ENCODE measurements at places on chromosomes 5 and 9.

- DNase-seq, result no peak
Measured at GRCh38 chr5:128684961-128685360, 146.9 kb upstream of the FBN2 start.

DNA sequence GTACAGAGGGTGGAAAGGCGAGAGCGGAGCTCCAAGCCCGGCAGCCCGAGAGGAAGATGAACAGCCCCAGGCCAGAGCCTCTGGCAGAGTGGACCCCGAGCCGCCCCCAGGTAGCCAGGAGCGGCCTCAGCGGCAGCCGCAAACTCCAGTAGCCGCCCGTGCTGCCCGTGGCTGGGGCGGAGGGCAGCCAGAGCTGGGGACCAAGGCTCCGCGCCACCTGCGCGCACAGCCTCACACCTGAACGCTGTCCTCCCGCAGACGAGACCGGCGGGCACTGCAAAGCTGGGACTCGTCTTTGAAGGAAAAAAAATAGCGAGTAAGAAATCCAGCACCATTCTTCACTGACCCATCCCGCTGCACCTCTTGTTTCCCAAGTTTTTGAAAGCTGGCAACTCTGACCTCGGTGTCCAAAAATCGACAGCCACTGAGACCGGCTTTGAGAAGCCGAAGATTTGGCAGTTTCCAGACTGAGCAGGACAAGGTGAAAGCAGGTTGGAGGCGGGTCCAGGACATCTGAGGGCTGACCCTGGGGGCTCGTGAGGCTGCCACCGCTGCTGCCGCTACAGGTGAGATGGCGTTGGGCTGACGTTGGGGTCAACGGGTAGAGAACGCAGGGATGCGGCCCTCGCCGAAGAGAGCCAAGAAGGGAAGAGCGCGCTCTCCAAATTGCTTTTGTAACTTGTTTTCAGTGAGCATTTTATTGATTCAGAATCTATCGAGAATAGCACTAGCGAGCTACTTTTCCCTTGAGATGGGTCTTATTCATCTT, at the start of gene PTGER4:
Gene PTGER4, plus strand, starts transcription at position 3 of the 769 bp plus-strand sequence. CDS start 1,079 bp downstream, outside the sequence.
- peak; percentile 38 for DNase-seq

- DNase-seq, result no peak
Measured at GRCh38 chr5:45385321-45386058, 310.7 kb downstream of the HCN1 start.

- no peak for DNase-seq
Measured at GRCh38 chr5:117872798-117873368, 1115.5 kb downstream of the DTWD2 start.

DNA sequence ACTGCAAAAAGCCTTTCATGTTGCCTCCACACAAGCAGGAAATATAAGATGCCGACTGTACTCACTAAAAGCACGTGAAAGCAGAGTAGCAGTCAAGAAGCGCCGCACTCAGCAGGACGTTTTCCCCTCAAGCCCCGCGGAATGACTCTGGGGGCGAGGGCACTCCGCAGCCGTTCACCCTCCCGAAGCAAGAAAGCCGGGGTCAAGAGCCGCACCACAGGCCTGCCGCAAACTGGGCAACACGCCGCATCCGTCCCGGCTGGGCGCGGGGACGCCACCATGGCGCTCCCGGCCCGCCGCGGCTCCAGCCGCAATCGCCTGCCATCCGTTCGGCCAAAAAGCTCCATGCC, 364 bp downstream of the RPS6 start:
- DNase-seq, result peak; percentile 49

DNA sequence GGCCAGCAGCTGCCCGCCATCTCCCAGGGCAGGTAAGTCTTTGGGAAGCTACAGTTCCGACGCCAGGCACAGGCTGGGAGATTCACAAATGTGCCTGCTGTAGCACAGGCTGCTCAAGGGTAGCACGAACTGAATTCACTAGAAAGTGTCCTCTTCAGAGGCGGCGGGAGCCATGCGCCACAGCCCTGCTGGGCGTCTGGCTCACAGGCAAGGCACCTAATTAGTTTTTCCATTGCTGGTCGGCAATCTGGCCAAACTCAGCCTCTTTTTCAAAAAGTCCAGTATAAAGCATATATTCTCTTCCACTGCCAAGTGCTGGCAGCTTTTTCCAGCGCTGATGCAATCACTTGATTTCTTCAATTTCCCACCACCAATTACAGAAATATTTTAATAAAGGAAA, 128.9 kb upstream of the RAPGEF1 start:
- no peak for DNase-seq

DNA sequence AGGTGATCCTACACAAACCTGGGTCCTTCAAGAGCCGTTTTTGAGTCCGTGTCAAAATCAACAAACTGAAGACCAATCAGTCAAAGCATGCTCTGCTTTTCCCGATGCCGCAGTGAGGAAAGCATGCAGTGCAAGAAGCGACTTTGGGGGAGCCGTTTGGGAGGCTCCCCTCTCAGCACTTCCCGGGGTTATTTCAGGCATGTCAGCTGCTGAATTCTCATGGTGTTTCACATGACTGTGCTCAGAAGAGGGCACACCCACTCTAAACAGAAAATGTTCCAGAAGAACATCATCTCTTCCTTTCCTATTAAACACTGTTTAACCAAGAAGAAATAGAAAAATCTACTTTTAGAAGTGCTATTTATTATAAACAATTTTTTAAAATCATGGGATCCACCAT, 125.5 kb downstream of the EPB41L4A start:
- DNase-seq, result no peak

DNA sequence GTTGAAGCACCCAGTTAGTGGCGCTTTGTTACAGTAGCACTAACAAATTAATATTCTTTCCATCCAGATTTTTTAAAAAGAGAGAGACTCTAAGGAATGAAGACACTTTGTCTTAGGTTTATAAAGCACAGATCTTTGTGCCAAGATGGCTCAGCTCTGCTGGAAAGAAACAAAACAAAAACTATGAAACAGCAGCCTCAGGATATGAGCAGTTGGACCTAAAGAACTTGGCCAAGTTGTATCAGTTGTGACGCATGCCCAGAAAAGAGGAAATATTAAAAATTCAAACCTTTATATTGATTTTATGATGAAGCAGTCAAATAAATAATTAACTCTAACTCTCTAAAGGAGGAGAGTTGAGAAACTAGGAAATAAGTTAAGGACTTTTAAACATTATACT, 427.2 kb downstream of the SPOCK1 start:
- DNase-seq, result no peak

GRCh38 chr9:78234810-78235209, 1.1 kb upstream of the CEP78 start:
- DNase-seq, result no peak

DNA sequence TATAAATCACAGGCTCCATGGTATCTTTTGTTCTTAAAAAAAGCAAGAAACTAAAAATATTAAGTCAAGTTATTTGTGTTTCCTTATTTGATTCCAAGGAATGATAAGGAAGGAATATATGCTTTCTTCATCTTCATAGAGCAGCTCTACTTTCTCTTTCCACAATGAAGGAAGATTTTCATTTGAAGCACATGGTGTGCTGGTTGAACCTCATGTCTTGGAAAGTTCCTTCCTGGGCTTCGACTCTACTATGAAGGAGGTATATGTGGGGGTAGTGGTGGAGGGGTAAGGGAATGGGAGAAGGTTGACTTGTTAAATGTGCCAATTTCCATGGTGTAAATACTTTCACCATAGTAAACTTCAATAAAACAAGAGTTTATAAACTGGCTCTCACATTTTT, 698.0 kb downstream of the CETN3 start:
- DNase-seq, result no peak

DNA sequence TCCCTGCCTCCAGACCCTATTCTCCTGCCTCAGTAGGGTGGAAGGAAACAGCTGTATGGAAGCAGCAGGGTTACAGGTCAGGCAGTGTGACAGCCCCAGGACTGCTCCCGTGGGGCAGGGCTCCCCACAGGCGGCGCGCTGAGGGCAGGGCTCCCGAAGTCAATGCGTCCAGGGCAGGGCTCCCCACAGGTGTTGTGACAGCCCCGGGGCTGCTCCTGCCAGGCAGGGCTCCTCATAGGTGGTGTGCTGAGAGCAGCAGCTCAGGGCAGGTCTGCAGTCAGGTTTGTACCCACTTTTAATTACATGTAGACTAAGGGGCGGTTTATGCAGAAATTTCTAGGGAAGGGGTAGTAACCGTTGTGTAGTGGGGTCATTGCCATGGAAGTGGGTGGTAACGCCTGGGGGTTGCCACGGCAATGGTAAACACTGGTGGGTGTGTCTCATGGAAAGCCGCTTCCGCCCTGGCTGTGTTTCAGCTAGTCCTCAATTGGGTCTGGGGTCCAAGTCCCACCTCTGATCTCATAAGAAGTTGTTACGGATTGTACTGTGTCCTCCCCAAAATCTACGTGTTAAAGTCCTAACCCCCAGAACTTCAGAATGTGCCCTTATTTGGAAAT, 16.7 kb upstream of the TERT start:
- no peak for DNase-seq

DNA sequence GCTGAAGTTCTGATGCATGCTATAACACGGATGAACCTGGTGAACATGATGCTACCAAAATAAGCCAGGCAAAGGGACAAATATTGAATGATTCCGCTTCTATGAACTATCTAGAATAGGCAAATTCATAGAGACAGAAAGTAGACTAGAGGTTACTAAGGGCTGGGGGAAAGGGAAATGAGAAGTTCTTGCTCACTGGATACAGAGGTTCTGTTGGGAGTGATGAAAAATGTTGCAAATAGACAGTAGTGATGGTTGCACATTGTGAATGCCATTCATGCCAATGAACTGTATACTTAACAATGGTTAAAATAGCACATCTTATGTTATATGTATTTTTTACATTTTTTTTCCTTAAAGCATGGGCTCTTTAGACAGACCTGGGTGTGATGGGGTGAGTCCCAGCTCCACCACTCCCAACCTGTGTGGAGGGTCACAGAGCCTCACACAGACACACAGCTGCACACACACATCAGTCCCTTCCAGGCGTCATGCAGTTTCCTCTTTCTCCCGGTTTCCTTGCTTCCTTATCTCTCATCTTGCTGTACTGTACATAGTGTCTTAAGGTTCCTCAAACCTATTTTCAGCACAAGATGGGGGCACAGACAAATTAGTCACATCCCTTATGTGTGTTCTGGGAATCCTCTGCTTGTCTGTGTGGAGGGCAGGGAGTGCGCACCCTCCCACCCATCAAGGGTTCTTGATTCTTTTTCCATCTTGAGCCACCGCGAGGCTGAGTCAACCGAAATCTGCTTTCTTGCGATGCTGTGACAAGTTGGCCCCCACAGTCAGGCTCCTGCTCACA, 192.9 kb downstream of the CRB2 start:
- DNase-seq, result peak; percentile 78

GRCh38 chr9:110900917-110901316, 137.4 kb downstream of the LPAR1 start:
- no peak for DNase-seq

DNA sequence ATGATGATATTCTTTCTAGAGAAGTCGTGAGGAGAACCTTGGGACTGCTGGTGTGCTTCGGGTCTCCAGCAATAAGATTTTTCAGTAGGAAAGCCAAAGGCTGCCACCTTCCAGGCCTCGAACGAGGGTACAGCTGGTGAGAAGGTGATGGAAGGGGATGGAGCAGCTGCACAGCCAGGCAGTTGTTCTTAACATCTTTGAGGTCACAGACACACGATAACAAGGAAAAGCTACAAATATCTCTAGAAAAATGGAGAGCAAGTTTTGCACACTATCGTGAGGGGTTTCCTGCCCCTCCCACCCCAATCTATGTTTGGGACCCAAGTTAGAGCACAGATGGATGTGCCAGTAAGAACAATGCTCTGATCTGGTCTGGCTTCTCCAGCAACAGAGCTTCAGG, 6.8 kb upstream of the IL7R start:
- DNase-seq, result no peak

DNA sequence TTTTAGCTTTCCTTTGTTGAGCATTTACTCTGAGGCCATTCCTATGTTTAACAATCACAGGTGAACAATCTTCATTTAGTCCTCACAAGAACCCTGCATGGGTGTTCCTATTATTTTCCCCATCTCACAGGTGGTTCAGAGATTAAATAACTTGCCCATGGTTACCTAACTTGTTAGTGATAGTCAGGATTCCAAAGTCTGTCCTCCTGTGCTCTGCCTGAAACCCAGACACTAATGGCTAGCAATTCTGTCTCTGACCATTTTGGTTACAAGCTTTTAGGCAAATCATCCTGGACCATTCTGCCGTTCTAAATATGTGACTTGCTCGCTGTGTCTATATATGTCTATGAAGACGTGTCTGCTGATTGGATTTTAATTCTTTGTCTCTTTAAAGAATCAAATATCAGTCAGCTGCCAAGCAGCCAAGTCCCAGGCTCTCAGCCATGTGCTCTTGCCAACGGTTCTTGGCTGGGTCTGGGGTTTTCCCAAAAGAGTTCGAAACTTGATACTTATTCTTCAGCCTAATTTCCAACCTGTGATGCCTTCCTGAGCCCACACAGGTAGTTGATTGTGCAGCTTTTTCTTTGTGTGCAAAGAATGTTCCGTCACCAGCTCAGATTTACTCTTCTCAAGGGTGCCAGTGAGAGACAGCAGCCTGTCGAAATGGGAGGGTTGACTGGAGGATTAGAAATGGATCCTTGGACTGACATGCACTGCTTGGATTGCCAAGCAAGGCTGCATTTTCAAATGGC, 121.7 kb downstream of the NREP start:
- DNase-seq, result no peak

DNA sequence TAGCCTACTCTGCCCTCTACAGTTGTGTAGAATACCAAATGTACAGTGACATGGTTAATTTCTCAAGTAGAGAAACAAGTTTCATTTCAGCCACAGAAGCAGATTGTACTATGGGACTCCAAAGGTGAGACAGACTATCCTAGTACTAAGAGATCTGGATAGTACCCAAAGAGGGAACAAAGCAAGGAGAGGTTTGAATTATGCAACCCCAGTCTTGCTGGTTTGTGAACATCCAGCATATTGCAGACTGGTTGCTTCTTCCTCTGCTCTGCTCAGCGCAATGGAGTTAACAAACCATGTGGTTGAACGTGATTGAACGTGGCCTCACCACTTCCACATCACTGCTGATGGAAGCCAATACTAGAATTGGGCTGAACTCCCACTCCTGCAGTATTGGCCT, 43.3 kb upstream of the ALDOB start:
- DNase-seq, result no peak

- DNase-seq, result no peak
Measured at GRCh38 chr5:2715856-2716255, 35.6 kb downstream of the IRX2 start.

DNA sequence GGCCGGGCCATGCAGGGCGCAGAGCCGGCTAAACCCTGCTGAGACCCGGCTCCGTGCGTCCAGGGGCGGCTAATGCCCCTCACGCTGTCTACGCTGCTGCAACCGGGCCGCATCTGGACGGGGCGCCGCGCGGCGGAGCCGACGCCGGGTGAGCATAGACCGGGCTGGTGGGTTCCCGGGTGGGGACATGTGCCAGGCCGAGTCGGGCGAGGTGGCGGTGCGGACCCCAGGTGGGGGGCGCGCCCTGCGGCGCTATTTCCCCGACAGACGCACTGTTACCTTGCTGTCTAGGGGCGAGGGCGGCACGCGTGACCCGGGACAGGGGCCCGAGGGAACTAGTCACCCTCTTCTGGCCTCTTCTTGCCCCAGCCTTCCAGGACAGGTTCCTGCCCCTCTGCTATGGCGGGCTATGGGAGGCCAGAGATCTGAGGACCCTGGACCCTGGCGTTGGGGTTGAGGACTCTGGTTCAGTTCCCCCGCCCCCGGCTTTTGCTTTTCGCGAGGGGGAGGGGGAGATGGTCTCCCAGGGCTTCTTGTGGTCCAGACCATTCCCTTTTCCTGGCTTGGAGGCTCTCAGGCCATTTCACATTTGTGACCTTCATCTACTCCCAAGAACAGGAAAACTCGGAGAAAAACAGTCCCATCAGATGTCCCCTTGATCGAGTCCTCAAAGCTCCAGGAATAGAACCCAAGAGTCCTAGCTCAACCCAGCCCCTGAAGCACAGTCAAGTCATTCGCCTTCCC, 536 bp downstream of the SLC27A4 start:
- DNase-seq, result no peak

- DNase-seq, result peak; percentile 17
Measured at GRCh38 chr5:73135429-73136054, 15.2 kb downstream of the TMEM171 start.

Data from stimulated activated CD4-positive, alpha-beta T cell treated with anti-CD3 and anti-CD28 coated beads, Interleukin-4, amount 100 ng/mL, for 24 hours (primary cell).